Gastrocnemius medialis (tissue), 4 donors: ENCODE measurements at places on chromosomes 12 and 14. TPM values are rescaled to one million over a fixed set of nuclear protein-coding genes. Genes with fewer than 3 reads are reported as not detected.

DNA sequence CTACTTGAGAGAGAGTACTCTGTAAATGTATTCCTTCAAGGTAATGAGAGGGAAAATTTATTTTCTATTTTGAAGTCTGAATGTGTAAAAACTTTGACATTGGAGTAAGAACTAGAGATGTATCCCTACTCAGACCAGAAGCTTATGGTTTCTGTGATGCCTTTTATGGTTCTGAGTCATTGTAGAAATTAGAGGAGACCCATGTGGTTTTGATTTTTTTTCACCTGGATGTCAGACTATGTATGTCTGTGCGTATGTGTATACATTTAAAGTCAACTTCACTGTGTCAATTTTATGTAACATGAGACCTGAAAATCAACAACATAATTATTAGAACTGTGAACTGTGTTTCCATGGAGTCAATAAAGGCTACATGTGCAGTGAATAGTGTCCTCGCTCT is 302.0 kb downstream of the TRHDE start:
- no peak for DNase-seq

GRCh38 chr12:70691018-70691672 is 53.9 kb upstream of the PTPRB start:
- no peak for DNase-seq

DNA sequence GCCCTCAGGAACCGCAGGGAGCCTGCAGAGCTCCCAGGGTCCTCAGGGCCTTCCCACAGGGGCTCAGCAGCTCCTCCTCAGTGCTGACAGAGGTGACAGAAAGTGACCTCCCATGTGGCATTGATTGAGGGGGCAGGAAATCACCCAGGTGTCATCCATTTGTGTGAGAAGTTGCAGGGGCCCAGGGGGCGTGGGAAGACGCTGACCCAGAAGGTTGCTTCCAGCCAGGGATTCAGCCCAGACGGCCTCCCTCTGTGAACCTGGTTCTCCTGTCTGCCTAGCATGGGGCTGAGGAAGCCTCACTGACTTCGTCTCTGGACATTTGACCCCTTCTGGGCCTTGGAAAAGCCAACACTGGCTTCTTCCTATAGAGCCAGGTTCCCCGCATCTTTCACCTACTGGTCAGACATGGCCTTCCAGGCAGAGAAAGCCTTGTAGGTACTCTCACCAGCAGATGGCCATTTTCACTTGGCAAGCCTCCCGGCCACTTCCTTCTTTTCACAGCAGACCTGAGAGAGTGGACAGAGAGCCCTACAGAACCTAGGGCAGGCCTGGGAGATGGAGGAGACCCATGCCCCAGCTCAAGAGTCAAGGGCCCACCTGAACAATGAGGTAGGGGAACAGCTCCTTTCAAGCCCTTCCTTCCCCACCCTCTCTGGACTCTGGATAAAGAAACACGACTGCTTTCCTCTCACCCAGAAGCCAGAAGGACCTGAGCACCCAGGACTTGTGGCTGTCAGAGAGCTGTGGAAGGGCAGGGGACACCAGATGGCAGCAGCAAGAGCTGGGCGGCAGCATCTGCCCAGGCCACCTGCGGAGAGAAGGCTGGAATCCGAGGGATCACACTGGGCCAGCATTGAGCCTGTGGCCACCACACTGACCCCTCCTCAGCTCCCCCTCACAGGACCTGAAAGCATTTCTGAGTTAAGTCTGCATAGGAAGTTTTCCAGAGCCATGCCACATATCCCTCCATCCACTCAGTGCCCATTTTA is 377.8 kb downstream of the DPF3 start:
- no peak for DNase-seq

DNA sequence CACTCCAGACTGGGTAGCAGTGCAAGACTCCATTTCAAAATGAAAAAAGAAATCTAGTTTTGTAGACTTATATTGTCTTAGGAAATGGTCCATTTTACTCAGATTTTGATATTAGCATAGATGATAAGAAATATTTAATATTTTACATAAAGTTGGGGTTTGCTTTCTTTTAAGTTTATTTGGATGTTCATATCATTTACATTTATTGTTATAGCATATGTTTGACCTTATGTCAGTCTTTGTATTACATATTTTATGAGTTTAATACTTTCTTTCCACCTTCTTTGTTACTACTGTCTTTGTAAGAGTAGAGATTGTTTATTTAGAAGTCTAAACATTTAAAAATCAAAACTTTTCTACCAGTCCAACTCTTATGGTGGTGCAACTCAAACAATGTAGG is 162.7 kb upstream of the OTX2 start:
- DNase-seq: no peak

DNA sequence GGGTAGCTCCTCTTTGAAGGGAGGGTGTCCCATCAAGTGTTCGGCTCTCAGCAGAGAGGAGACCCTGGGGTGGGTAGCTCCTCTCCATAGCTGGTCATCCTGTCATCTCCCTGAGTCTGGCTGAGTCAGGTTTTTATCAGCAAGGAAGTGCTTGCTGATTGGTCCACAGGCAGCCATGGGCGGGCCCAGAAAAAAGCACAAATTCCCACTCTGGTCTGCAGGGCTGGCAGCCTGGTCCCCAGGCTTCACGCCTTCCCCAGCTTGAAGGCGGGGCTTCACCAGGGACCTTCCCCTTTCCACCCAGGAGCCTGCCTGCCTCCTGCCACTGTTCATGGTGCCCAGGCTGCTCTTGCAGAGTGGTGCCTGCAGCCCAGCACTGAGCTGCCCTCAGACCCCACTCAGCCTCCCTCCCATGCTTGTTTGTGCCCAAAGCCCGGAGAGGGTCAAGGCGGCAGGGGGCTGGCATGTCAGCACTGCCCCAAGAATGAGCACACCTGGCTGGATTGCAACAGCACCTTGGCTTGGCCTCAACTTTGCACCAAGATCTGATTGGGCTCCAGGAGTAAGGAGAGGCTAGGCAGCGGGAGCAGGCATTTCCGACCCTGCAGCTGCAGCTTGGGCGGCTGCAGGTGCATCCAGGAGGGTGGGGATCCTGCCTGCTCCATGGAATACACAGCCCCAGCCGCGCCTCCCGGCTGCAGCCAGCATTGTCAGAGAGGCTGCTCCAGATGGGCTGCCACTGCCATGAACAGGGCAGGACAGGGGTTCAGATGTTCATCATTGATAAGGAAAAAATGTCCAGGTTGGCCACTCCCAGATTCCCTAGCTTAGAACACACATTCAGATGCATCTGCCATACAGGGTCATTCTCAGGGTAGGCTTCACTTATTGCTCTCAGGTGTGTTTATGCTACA is 22.0 kb upstream of the WDR89 start:
- DNase-seq: no peak

GRCh38 chr14:58077621-58078020 is 74.4 kb downstream of the ARMH4 start:
- no peak for DNase-seq

GRCh38 chr14:76930549-76930948 is 98.0 kb downstream of the IRF2BPL start:
- DNase-seq: no peak

DNA sequence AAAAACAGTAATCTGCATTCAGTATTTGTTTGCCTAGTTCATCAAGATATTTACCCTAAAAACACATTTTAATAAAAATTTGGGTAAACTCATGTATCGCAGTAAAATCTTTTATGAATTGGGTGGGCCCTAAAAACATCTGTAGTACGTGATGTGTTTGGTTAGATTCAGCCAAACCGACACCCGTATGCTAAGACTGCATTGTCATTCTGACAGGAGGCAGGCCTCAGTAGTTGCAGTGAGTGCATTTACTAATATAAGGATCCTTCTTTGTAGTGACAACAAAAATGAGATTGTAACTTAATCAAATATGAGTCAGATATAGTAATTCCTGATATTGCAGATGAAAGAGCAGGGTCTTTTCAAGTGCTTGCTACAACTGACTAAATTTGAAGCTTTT is 191.8 kb downstream of the SLC16A7 start:
- no peak for DNase-seq

- DNase-seq: no peak
These were observed 41.1 kb upstream of the PCED1B start for GRCh38 chr12:47038270-47038748.

DNA sequence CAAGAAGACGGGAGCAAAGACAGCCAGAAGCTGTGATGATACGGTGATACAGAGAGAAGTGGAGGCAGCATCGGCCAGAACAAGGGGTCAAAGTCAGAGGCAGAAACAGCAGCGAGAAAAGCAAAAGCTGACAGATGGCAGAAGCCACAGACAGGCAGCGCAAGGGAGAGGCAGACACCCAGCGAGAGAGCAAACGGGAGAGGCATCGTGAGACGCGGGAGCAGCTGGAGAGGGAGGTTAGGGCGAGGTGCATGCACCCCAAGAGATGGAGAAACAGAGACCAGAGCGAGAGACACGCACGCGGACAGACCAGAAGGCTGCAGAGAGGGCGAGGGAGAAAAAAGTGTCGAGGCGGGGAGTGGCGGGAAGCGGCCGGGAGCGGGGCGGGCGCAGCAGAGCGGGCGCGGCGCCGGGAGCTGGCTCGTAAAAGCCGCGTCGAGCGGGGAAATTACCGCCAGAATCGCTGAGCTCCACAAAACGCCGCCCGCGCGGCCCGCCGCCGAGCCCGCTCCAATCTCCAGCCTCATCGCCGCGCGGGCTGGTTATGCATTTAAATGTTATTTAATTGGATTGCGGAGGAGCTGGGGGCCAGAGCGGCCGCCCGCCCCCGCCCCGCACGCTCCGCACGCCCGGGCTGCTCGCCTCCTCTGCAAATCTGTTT is 15.6 kb downstream of the SMUG1 start:
- DNase-seq: no peak

DNA sequence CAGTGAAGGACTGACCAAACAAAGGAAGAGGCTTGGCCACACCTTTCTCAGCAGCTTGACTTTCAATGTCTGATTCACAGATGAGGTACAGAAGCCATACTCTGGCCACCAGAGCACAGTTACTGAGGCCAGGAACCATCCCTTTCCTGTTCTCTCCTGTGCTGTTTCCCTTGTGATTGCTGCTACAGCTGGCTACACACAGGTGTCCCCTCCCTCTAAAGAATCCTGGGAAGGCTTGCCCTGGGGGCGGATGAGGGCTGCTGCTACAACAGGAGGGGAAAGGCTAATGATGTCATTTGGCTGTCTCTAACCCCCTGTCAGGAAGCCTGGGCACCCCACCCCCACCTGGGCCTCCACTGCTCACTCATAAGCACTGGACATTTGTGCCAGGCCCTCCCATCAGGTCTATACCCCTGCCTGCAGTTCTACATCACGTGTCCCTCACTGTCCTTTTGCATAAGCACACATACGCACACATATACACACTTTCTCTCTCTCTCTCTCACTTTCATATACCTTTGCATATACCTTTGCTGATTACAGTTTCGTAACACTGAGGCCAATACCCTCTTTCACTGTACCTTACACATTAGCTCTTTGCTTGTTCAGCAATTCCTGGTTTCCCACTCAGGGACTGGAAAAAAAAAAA is 41.4 kb downstream of the PRPF40B start:
- DNase-seq: no peak

DNA sequence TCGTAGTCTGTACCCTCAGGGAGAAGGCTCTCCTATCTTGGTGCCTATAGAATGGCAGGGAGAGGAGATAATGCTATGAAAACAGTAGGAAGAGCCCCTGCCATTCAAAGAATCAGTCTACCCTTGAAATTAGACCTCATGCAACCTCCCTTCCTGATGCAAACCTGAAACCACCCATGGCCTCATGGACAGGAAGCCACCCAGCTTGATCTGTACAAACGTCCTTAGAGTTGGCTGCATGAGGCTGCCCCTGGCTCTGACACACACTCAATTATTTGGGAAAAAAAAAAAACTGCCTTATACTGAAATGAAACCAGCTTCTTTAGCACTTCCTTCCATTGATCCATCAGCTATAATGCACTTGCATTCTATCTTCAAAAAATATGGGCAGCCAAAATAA is 116.6 kb upstream of the BCL2L14 start:
- no peak for DNase-seq

GRCh38 chr12:110180591-110181005 is 56.4 kb downstream of the IFT81 start:
- no peak for DNase-seq

DNA sequence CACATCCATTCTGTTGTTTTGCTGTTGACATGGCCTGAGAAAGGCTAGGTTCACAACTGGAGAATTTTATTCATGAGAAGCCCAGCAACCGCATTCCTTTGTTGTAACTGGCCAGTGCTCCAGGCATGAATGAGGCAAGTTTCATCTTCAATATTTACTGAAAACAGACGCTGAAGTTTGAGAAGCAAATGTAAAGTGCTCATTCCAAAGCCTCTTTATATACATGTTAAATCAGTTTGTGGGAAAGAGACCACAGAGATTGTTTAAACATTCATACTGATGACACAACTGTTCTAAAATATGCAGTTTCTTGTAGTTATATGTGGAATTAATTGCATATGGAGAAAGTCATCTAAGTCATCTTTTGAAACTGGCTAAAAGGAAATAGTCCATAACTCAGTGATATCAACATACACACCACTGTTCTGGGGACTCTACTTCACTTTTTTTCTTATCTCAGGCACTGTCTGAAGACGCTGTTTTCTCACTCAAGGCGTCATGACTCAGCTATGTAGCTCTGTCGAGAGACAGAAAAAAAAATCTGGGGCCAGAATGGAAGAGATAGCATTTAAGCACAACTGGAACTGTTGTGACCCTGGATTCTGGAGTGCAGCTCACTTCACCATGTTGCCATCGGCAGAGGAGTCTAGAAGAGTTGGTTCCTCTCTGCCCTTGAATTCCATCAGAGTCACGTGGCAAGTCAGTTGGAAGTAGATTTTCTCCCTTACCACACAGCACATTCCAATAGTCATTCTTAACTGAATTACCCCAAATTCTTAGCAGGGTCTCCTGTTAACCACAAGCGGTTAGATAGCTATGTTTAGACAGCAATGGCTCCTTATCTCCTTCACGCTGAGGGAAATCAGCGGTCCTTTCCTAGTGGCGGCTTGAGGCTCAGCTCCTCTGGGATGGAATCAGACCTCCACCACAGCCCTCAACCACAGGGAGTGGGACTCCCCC is 258.4 kb upstream of the HMGA2 start:
- no peak for DNase-seq

DNA sequence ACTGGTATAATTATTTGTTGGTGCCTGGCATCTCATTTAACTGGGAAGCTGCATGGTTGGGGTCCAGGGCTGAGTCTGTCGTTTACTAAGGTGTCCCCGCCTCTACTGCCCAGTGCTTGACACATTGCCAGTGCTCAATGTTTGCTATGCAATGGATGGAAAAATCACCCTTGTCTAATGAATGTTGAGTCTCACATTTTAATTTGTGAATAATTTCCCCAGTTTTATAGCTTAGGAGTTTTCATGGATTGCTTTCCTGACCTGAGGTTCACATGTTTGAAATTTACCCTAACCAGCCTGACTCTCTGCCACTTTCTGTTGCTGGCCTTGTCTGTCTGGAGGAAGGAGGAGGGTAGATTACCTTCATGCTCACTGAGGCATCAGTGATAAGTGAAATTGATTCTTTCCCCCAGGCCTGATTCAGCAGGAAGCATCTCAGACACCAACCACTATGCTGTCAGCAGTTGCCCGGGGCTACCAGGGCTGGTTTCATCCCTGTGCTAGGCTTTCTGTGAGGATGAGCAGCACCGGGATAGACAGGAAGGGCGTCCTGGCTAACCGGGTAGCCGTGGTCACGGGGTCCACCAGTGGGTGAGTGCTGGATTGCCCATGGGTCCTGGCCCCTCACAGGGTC is 2.4 kb downstream of the DHRS2 start:
- DNase-seq: no peak

TROAP gene
- not detected for total RNA-seq

TCL1A gene
- not detected for total RNA-seq

PCNX4 gene
- 36.0 TPM for total RNA-seq

ART4 gene
- total RNA-seq: 1.6 TPM

LRIG3 gene
- 4.7 TPM for total RNA-seq

APOF gene
- total RNA-seq: 0.27 TPM

TRIM9 gene
- total RNA-seq: 1.2 TPM
